Stimulated activated CD4-positive, alpha-beta T cell treated with anti-CD3 and anti-CD28 coated beads, Interleukin-1b, Interleukin-23, amount 100 ng/mL, for 24 hours (primary cell): ENCODE measurements at places on chromosomes 2 and 18.

- DNase-seq: no peak
These were observed 32.2 kb upstream of the PIK3C3 start for GRCh38 chr18:41922841-41923240.

- DNase-seq: peak; percentile 78
These were observed at the start of gene NFATC1 for GRCh38 chr18:79395761-79396404. NFATC1 (plus strand) TSS chr18:79395930; CDS start chr18:79396225, 295 bp downstream.

DNA sequence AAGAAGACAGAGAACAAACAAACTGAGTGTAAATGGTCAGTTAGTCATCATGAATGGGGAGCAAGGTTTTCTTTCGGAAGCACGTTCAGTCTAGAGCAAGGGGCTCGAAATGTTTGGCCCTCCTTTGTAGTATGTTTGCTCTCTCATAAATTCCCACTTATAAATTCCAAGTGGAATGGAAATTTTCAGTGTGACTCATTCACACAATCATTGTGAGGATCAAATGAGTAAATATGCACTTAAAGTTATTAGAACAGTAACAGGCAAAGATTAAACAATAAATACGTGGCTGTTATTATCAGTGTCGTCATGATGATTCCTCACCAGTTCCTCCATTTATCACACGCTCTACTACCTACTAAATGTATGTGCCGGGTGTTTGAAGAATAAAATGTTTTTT lies 10.5 kb downstream of the CNGA3 start:
- DNase-seq: no peak

GRCh38 chr2:70942396-70943204 lies 6.9 kb downstream of the ATP6V1B1 start:
- no peak for DNase-seq

DNA sequence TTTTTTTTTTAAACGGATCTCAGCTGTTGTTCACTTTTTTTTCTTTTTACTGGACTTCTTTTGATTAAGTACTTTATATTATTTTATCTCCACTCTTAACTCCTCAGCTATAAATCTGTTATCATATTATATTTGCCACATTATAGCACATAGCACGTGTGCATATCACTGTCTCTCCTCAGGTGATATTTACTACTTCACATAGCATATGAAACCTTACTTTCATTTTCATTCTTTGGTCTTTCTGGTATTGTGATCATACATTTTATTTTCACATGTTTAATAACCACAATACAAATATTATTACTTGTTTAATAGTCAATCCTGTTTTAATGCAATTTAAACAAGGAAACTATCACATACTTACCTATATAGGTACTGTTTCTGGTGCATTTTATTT lies 993.1 kb upstream of the TMEFF2 start:
- no peak for DNase-seq

DNA sequence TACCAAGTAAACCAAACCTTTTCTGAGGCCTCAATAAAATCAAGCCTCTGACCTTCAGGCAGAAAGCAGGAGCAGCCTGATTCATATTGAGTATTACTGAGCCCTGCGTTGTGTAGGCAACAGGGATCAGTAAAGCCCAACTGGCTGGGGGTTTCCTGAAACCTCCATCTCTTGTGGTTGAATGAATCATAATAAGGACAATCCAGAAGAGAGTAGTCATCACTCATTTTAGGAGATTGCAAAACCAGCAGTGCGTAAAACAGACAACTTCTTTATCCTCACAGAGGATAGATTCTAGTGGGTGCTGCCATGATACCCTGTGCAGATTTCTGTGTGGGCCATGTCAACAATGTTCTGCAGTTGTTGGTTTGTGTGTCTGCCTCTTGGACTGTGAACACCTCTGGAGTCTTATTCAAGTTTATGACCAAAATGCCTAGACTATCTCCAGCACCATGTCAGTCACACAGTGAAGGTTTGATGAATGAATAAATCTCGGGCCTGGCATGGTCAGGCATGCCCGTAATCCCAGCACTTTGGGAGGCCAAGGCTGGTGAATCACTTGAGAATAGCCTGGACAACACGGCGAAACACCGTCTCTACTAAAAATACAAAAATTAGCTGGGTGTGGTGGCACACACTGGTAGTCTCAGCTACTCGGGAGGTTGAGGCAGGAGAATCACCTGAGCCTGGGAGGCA lies 51.8 kb upstream of the RAB27B start:
- DNase-seq: no peak

GRCh38 chr2:124566518-124566970 lies 541.5 kb downstream of the CNTNAP5 start:
- no peak for DNase-seq

GRCh38 chr2:53033411-53033810 lies 734.2 kb upstream of the CHAC2 start:
- DNase-seq: no peak

DNA sequence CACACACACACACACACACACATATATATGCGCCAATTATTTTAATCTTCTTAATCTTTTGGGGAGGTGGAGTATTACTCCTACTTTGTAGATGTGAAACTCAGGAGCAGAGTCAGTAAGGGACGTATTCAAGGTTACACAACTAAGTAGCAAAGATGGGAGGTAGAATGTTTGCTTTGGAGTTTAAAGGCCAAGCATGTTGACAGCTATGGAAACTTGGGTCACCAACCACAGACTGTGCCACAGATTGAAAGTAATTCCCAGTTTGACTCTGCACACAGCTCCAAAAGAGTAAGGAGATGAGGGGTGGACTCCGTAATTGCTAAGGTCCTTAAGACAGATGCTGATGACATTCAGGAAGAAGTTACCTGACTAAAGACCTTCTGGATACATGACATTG lies 124.8 kb upstream of the ITGB6 start:
- no peak for DNase-seq

GRCh38 chr2:183666031-183666430 lies 541.8 kb downstream of the NUP35 start:
- DNase-seq: no peak

GRCh38 chr2:217331523-217332416 lies 471.9 kb upstream of the TNP1 start:
- no peak for DNase-seq

GRCh38 chr18:78949216-78949615 lies 30.4 kb upstream of the SALL3 start:
- DNase-seq: no peak

DNA sequence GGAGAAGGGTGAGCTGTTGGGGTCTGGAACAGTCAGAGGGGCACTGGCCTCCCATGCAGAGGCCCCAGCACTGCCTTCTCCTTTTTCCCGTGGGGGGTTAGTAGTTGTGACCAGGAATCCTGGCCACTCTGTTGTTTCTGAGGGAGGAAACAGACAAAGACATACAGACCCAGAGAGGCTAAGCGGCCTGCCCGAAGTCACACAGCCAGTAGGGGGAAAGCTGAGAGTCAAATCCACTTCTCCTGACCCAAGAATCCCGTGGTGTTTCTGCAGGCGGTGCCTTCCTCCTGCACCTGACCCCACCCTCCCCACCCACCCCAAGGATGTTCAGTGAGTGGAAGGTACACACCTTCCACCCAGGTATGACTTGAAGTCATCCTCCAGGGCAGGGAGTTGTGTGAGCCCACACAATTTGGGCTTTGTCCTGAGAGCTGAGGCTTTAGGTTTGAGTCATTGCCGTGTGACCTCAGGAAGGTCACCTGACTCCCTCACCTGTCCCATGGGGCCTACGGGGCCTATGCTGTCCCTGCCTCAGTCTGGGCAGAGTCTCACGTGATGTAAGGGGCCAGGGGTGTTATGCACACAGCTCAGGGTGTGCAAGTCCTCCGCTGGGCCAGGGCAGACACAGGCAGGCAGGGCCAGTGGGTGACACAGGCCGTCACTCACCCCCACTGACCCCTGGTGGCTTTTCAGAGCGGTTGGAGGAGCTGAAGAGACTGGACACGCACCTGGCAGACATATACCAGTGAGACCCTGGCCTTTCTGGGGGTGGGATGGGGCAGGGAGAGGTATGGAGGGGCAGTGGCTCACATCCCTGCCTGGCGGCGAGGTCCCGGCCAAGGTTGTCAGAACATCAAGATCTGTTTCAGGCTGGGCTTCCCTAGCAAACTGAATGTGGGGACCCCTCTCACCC lies 5.0 kb downstream of the NT5DC4 start:
- no peak for DNase-seq

GRCh38 chr2:68234405-68234804 lies 17.9 kb downstream of the PPP3R1 start:
- DNase-seq: no peak

DNA sequence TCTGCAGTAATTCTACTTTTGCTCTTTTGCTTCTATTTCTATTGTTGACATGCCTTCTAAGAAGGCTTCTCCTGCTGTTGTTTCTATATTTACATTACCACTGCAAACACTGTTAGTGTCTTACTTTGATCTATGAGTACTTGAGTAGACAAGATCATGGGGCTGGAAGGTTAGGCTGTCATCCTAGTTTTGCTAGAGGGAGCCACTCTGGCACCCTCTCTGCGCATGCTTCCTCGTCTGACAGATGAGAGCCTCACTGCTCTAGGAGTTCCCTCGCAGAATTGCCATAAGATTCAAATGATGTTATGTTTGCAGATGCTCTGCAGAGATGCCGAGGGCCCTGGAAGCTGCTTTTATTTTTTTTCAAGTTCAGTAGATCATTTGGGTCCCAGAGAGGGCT lies 185.6 kb downstream of the RNF144A start:
- no peak for DNase-seq

GRCh38 chr18:13409026-13409425 lies 190.5 kb downstream of the LDLRAD4 start:
- DNase-seq: no peak

- no peak for DNase-seq
These were observed 819 bp downstream of the ANKRD44 start for GRCh38 chr2:197309691-197310231.

- DNase-seq: no peak
These were observed 120.4 kb downstream of the L3MBTL4 start for GRCh38 chr18:6294148-6294784.

- DNase-seq: no peak
These were observed 2.8 kb downstream of the CNOT11 start for GRCh38 chr2:101255501-101255900.

DNA sequence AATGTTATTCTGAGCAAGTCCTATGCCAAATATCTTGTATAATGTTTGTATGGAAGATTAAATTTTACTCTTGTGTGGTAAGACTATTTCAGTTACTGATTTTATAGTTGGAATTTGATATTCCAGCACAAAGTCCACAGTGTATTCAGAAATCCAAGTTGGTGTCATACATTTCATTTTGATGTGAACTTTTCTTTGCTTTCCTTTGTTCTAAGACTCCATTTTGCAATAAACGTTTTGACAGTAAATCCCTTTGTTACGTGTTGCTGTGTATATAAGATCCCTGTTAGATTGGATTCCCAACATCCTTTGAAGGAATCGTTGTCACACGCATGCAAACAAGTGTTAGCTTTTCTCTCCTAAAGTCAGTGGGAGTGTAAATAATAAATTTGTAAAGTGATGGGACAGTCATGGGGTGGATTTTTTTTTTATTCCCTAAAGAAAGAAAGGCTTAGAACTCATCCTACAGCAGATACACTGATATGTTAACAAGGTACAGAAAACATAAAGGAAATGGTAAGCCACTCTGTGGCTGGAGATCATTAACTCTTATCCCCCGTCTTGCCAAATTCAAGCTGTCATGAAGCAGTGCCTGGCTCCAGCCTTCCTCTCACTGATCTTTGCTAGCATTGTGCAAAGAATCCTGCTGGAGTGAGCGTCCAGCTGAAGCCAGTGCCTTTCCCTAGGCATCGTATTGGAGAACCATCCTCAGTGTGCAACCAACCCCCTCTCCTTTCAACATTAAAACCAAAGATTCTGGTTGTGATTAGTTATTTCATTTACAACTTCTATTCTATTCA lies 127.6 kb upstream of the CDCA7 start:
- DNase-seq: no peak

GRCh38 chr18:49767111-49768050 lies 46.0 kb downstream of the ACAA2 start:
- DNase-seq: no peak

GRCh38 chr18:69574401-69574800 lies 173.7 kb downstream of the DOK6 start:
- DNase-seq: no peak

DNA sequence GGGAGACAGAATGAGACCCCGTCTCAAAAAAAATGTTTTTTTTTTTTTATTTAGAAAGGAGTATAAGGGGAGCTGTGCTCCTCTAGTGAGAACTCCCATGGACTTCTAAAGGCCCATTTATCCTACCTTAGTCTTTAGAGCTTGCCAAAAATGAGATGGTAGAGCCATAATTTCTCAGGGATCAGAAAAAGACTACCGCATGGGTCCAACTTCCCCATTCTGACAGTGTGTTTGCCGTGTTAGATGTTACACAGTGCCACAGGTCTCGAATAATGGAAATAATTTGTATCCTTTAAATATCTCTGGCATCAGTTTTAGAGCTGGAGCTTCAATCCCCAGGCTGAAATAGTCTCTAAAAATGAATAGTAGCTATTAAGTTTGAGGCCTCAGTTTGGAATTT lies 6.0 kb upstream of the SLC39A10 start:
- DNase-seq: no peak

- DNase-seq: no peak
These were observed 13.2 kb upstream of the AGAP1 start for GRCh38 chr2:235480614-235481013.

GRCh38 chr18:48571639-48572384 lies 33.0 kb downstream of the CTIF start:
- DNase-seq: no peak

- no peak for DNase-seq
These were observed 787.9 kb upstream of the FANCL start for GRCh38 chr2:59029058-59029457.

- no peak for DNase-seq
These were observed 35.4 kb upstream of the EML4 start for GRCh38 chr2:42133771-42134195.

DNA sequence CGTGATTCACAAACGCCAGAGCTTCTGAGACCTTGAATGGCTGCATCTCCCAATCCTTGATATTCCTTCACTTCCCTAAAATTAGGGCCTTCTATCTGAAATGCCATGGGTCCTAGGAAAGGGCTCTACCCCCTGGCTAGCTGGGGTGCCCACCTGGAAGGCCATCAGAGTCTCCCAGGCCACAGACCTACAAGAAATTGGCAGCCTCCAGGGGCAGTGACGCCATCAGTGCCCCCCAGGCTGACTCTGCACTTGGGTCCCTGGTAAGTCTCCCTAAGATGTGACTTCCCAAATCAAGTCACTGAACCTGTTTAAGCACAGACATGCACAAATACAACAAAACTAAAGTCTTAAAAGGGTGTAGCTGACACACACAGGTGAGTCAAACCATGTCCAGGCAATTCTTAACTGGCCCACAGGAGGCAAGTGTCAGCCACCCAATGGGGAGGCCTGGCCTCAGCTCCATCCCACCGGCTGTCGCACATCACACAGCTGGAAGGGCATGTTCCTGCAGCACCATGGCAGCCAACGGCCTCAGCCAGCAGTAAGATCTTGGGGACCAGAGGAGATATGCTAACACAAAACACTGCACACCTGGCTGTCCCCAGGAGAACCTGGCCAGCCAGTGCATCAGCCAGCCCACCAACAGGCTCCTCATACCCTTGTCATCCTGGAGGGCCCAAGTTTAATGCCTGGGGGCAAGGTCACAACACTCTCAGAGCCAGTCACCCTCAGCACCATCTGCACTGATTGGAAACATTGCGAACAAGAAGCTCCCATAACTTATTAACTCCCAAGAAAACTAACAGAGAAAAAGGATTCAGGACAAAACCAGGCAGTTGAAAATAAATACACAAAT lies 5.2 kb downstream of the PARD6G start:
- no peak for DNase-seq

GRCh38 chr2:127046579-127046978 lies 60.4 kb downstream of the BIN1 start:
- DNase-seq: no peak
